CD4-positive, alpha-beta T cell treated with Interleukin-12 subunit alpha and Interleukin-12 subunit beta, for 1 hour (primary cell): ENCODE measurements at places on chromosomes 16 and 17.

- no peak for DNase-seq
Measured at GRCh38 chr17:13265311-13265710, 247.5 kb upstream of the ELAC2 start.

- no peak for DNase-seq
Measured at GRCh38 chr17:18198530-18198929, 14.9 kb downstream of the ALKBH5 start.

DNA sequence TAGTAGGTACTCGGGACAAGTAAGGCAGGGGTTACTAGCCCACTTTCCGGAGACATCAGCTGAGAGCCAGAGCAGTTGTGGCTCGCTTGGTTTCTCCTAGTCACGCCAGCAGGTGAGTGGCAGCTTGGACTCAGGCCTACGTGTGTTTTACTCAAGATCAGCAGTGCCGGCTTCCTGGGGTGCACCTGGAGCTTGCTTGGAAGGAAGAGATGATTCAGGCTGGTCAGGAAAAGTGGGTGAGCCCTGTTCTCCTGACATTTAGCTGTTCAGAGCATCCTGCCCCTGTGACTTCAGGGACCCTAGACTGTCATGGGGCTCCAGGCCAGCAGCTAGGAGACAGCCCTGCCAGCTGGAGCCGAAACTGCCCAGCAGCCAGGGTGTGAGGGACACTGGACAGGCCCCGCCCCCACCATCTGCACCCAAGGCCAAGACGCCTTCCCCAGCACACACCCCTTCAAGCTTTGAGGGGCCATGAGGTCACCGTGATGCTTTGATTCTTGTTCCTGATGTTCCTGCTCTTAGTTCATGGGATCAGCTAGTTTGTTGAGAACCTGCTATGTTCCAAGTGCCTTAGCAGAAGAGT, 238.0 kb upstream of the CIBAR2 start:
- DNase-seq = no peak

DNA sequence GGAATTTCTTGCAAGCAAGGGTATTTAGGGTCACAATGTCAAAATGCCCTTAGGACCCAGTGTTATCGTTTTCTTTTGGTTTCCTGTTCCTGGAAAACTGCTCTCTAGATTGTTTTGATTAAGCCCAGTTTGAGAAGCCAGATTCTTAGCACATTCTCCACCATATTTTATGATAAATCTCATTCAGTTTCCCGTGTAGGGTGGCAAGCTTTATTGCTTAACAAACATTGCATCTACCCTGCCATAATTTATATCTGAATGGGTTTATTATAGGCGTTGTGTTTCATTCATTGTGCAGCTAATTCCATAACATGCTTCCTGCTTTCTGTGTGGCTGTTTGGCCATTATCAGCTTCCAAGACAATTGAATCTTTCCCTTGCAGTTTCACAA, 389.1 kb upstream of the DYNLRB2 start:
- DNase-seq = no peak

- DNase-seq = no peak
Measured at GRCh38 chr16:12511708-12512107, 292.0 kb downstream of the CPPED1 start.
